ENCODE measurements at places on chromosomes 7 and 10. TPM values are rescaled to one million over a fixed set of nuclear protein-coding genes. Genes with fewer than 3 reads are reported as not detected.

OR2A42 gene
- not detected for total RNA-seq

ADAM22 gene
- 3.2 TPM for total RNA-seq

ITPRIP gene
- total RNA-seq = 27.8 TPM

SERPINE1 gene
- total RNA-seq = 0.14 TPM

ASAH2 gene
- total RNA-seq = 3.9 TPM

HOXA10 gene
- 0.26 TPM for total RNA-seq

EPHA1 gene
- 4.2 TPM for total RNA-seq

ITIH5 gene
- not detected for total RNA-seq

ZNF722 gene
- total RNA-seq = not detected

CRHR2 gene
- not detected for total RNA-seq

OPN1SW gene
- not detected for total RNA-seq

LLCFC1 gene
- not detected for total RNA-seq

UTF1 gene
- 0.21 TPM for total RNA-seq

EPO gene
- total RNA-seq = not detected

ANXA8L1 gene
- total RNA-seq = not detected

CYP2C19 gene
- total RNA-seq = 0.42 TPM

ITGB1 gene
- 91.2 TPM for total RNA-seq

ARHGEF35 gene
- total RNA-seq = 3.8 TPM

CLDN4 gene
- 0.53 TPM for total RNA-seq

CDC14C gene
- total RNA-seq = not detected

DNAJC12 gene
- total RNA-seq = 36.4 TPM

TMEM229A gene
- total RNA-seq = not detected

SLC39A12 gene
- not detected for total RNA-seq
